ENCODE measurements at places on chromosomes 6 and 20.

- ATAC-seq = no peak
Observed at GRCh38 chr6:39558591-39559190, 166.5 kb downstream of the KIF6 start.

DNA sequence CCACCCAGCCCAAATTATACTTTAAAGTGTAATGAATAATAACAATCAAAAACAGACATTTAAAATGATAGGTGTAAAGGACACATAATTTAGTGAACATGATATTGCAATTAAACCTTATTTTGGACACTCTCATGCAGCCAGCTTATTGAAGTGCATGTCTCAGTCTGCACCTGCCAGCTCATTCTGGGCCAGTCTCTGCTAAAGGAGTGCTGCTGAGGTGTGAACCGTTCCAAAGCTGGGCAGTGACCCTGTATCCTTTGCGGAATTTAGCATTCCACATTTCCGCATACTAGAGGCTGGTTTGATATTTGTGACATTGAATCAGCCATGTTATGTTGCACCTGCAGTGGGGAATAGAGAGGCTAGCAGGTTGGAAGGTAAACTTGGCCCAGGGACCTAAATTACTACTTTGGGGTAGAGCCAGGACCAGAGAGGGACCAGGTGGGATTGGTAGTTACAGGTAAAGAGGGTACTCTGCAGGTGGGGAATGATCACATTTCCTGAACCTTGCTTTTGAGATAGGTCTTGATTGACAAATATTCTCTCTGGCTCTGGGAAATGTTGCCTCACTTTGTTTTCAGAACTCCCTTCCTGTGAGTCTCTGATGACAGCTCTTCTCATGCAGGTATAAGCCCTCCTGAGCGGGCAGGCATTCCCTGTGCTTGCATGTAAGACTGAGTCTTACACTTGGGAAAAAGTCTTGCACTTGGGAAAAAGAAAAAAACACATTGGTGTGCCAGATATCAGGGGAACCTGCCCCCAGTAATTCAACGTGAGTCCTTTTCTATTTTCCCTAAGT, 26.2 kb downstream of the TULP4 start:
- ATAC-seq = no peak

GRCh38 chr20:21529863-21530262, 16.0 kb upstream of the NKX2-2 start:
- ATAC-seq = no peak

DNA sequence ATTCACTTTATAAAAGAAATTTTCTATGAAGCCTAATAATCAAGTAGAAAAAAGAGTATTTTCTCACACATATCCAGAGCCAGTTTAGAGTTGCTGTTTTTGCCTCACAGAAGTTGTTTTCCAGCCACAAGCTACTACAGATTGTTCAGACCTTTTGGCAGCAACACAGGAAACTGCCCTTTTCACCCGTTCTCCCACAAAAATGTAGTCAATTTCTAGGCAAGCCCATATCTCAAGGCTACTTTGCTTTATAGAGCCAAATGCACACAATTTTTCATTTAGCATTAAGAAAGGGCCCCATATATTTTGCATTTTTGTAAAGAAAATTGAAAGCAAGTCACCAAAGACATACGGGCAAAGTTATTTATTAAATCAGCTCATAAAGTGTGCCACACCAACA, 49.5 kb downstream of the EPB41L2 start:
- ATAC-seq = no peak

DNA sequence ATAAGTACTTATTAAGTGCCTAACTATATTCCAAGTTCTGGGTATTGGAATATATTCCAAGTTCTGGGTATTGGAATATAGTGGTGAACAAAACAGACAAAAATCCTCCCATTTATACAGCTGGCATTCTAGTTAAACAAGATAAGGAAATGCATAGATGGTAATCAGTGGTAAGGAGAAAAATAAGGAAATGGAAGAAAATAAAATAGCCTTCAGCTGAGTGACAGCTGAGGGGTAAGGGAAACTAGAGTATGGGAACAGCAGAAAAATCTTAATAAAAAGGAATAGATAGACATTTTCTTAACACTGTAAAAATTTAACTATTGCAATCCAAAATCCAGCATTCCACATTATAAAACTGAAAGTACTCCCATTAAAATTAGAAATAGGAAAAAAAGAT, 17.2 kb upstream of the WFDC10A start:
- no peak for ATAC-seq

- ATAC-seq = no peak
Observed at GRCh38 chr6:139020689-139021088, 7.9 kb upstream of the ABRACL start.

DNA sequence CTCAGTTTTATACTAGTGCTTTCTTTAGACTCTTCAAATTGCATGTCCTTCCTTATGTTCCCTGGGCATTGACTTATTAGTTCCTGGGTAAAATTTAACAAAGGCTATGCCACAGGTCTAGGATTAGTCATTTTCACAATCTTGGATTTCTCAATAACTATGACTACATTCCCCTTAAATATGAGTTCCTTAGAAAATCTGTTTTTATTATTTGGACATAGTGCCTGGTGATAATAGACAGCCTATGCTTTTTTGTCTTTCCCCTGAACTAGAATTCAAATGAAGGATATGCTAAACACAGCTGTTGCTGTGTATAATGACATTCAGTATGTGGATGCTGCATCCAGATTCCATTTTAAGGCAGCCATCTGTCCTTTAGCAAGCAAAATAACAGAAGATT, 1252.8 kb upstream of the GJE1 start:
- ATAC-seq = no peak

DNA sequence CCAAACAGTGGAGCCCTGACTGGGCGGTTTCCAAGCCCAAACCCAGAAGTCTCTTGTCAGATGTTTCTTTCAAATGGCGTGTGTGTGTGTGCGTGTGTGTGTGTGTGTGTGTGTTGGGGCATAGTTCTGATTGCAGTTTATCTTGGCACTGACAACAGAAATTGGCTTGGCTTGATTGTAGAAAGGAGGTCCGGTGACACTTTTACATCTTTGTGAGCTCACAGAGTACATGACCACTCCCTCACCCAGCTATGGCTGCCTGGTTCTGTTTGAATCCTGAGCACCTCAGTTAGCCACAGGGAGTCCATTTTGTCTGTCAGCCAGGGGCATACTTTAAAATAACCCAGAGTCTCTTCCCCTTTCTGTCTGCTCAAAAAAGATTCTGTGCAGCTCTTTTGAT, 276.3 kb downstream of the CD83 start:
- ATAC-seq = no peak

- peak; percentile 19 for ATAC-seq
Observed at GRCh38 chr6:72654071-72654621, 32.3 kb downstream of the KCNQ5 start.

GRCh38 chr20:3543901-3544507, 73.2 kb downstream of the ATRN start:
- ATAC-seq = no peak

DNA sequence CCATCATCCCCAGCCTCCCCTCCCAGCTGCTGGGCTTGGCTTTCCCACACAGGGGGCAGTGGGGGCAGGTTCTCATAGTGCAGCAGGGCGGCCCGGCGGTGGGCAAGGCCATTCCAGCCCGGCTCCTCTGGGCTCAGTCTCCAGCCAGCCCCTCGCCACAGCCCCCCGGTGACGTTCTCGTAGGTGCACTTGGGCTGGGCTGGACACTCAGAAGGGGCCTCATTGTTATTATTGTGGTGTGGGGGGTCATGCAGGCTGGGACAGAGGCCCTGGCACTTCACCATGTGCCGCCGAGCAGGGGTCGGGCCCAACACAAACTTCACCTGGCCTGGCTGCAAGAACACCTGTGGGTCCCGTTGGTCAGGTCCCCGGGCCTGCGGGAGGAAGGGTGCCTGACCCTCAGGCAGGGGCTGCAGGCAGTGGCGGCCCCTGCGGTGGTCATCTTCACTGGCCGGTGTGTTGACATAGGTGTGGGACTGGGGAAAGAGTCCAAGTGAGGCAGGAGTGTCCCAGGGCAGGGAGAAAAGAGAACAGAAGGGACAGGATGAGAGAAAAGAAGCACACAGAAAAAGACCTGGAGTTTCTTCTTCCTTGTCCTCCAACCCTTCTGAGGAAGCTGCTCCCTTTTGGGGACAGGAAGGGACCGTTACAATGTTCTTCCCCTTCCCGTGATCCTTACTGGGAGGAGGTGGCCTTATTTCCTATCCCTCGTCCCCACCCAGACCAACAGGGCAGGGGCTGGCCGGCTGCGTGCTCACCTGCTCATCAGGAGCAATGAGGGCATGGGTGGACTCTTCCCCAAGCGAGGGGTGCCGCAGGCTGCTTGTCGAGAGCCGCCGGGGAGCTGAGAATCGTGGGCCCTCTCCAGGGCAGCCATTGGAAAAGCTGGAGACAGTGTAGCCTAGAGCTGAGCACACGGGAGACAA, 8.4 kb downstream of the FRS3 start:
- ATAC-seq = no peak

DNA sequence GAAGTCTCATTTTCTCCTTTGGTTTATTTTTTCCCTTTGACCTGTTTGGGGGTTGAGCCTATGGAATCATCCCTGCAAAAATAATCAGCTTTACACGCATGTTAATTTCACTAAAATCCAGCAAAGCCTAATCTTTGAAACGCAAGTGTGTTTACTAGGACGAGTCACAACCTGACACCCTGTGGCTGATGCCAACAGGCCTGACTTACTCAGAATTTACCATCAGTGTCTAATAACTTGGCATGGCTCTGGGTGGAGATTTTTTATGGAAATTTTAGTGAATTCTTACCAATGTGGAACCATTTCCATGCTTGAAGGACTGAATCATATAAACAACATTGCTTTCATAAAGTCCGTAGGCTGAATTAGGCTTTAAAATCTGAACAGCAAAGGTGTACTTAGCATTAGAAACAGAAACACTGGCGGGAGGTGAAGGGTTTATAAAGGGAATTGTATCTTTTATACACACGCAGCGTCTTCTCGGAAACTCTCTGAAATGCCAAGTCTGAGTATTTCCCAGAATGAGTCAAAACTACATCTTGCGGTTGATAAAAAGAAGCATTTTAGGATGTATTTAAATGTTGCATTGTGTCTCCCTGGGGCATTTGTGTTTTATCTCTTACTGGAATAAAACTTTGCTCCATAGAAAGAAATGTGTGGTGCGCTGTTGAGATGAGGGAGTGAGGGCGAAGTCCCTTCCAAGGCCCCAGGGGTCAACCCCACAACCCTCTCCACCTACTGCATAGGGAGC, 81.2 kb downstream of the DACT2 start:
- ATAC-seq = no peak

GRCh38 chr20:62916703-62917476, 9.4 kb downstream of the DIDO1 start:
- no peak for ATAC-seq

GRCh38 chr20:35145141-35145564, 2.0 kb downstream of the EDEM2 start:
- ATAC-seq = peak; percentile 24

DNA sequence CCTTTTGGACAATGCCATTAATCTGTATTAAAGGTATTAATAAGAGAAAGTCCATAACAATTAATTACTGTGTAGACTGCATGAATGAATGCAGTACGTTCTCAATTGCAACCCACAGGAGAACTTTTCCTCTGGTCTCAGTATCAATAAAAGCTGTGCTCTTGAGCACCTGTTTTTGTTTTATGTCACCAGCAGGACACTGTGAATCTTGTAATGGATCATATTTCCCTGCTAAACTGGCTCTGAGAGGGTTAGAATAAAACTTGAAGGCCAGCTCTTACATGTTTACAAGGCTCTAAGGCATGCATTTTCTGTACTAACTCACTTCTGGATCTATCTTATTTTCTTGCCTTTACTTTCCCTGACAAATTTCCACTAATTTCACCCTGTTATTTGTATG, 214.3 kb upstream of the PLN start:
- no peak for ATAC-seq

DNA sequence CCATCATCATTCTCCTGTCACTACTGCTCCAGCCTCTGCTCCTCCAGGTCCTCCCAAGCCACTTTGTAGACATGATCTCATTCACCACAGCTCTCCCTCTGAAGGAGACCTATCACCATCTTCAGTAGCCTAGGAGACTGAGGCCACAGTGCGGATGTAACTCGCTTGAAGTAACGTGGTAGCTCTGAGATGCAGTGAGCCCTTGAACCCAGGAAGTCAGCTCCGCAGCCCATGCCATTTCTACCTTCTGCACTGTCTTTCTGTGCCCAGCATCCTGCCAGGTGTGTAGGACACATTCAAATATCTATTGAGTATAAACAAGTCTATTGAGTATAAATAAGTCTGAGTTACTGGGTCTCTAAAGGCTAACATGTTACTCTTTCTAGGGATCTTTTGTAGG, 164.4 kb downstream of the CDH26 start:
- no peak for ATAC-seq

GRCh38 chr20:33784225-33784624, 26.9 kb upstream of the CHMP4B start:
- no peak for ATAC-seq

- ATAC-seq = no peak
Observed at GRCh38 chr6:1499777-1500176, 109.9 kb upstream of the FOXC1 start.

DNA sequence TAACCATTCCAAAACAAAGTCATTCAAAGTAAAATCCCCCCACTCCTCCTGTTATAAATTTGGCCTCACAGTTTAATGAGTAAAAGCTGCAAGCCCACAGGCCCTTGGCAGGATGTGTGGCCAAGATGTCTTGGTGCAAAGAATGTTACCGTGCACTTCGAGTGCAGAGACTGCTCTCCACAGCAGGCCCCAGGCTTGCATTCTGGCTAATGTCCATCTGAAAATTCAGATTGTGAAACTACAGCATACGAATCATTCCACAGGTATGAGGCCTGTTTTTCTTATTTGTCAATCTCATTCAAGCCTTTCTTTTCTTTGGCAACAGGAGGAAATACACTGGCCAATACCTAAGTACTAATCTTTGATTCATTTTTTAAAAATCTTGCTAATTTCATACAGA, 7.1 kb downstream of the RPS6KA2 start:
- no peak for ATAC-seq

DNA sequence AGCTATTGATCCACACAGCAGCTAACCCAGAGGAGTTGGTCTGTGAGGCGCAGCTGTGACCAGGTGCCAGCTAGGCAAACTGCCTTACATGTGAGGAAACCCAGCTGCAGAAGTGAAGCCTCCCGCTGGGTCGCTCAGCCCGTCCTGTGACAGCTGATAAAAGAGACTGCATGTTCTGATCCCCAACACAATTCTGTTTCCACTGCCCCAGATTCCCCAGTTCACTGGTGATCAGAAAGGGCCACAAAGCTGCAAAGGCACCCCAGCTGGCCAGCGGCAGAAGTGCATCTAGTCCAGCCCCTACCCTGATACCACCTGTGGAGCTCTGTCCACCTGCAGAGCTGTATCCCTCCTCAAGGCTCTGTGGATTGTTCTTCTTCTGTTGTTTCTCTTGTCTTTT, 64.5 kb downstream of the CTNNBL1 start:
- ATAC-seq = no peak

DNA sequence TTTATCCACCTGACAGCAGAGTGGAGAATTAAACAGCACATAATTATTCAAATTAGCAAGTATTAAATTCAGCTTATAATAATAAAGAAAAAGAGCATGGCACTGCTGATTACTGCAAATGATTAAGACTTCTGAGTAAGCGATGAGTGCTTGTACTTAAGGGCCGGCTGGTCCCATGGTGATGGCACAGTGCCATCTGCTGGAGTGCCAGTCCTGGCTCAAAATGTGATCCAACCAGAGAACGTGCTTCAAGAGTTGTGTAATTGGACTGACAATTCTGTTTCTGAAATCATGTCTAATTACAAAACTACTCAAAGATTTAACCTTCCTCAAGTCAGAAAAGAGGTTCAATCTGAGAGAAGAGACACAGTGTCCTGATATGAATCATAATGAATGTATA, 181.6 kb upstream of the RGS17 start:
- no peak for ATAC-seq

All from activated CD4-positive, CD25-positive, alpha-beta regulatory T cell treated with anti-CD3 and anti-CD28 coated beads, Interleukin-2, amount 50 U/mL, for 24 hours (primary cell).